ENCODE measurements at places on chromosomes 13 and 19. TPM values are rescaled to one million over a fixed set of nuclear protein-coding genes. Genes with fewer than 3 reads are reported as not detected.

The EPSTI1 gene
- 2.7 TPM for total RNA-seq

The ZMYM5 gene
- 13.7 TPM for total RNA-seq

The QPCTL gene
- 28.2 TPM for total RNA-seq

The ZNF83 gene
- total RNA-seq: 65.3 TPM

The CBARP gene
- 9.7 TPM for total RNA-seq

The SHISA7 gene
- total RNA-seq: not detected

The RGS9BP gene
- 0.59 TPM for total RNA-seq

The KL gene
- total RNA-seq: not detected

The TNNT1 gene
- 3.0 TPM for total RNA-seq

The TNNI3 gene
- total RNA-seq: not detected

The MBD3L2 gene
- total RNA-seq: not detected

The TEX26 gene
- not detected for total RNA-seq

The CYP4F11 gene
- not detected for total RNA-seq

The DLL3 gene
- 0.32 TPM for total RNA-seq

The TLE6 gene
- total RNA-seq: 0.89 TPM

The TPTE2 gene
- not detected for total RNA-seq

The BCL2L12 gene
- 2.4 TPM for total RNA-seq

The ACER1 gene
- not detected for total RNA-seq

The TEX101 gene
- total RNA-seq: not detected

The PNMA8A gene
- total RNA-seq: 16.3 TPM

The DGKH gene
- 20.5 TPM for total RNA-seq

The SCAF1 gene
- total RNA-seq: 40.9 TPM

The KMT5C gene
- total RNA-seq: 9.8 TPM

The APOC4 gene
- total RNA-seq: not detected

Data from smooth muscle cell of the umbilical artery (primary cell).